NCI-H1105 (cell line): ENCODE measurements at places on chromosomes 7 and 10.

DNA sequence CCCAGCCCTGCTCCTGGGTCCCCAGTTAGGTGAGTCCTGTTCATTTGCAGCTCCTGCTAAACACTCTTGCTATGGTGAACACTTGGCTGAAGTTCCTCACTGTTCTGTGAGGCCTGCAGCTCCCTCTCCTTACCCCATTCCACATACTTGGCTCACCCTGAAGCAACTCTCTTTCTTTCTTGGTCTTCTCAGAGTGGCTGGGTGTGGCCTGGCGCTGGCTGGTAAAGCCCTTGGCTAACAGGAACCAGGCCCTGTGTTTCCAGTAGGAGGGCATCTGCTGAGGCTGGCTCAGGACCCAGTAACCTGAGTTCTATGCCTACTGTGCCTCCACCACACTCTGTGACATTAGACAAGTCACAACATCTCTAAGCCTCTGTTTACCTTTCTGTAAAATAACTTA lies 53.1 kb upstream of the COL13A1 start:
- DNase-seq = no peak

- no peak for DNase-seq
Measured at GRCh38 chr10:49047128-49047639, 68.1 kb downstream of the VSTM4 start.

DNA sequence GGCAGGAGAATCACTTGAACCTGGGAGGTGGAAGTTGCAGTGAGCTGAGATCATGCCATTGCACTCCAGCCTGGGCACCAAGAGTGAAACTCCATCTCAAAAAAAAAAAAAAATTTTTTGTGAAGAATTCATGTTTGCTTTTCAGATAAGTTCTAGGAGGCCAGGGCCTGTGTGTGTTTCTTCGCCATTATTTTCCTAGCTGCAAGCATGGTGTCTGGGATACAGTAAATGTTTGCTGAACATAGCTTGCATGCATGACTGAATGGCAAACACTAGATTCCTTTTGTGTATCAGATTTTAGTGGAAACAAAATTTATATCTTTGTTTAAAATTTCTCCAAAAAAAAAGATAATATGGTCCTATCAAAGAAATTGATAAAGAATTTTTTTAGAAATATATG lies 9.7 kb upstream of the MACC1 start:
- no peak for DNase-seq

DNA sequence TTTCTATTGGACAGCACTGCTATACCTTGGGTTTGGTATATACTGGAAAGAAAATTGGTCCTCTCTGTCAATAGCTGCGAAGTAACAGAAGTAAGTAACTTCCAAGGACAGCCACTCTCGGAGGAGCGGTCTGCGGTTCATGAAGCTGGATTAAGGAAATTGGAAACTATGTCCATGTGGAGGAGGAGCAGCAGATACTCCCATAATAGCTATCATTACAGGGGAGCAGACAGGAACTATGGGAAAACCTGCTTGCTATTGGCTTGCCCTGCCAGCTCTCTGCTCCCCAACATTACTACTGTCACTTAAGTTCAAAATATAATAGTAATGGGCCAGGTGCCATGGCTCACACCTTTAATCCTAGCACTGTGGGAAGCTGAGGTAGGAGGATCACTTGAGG lies 83.9 kb upstream of the TRIL start:
- no peak for DNase-seq

DNA sequence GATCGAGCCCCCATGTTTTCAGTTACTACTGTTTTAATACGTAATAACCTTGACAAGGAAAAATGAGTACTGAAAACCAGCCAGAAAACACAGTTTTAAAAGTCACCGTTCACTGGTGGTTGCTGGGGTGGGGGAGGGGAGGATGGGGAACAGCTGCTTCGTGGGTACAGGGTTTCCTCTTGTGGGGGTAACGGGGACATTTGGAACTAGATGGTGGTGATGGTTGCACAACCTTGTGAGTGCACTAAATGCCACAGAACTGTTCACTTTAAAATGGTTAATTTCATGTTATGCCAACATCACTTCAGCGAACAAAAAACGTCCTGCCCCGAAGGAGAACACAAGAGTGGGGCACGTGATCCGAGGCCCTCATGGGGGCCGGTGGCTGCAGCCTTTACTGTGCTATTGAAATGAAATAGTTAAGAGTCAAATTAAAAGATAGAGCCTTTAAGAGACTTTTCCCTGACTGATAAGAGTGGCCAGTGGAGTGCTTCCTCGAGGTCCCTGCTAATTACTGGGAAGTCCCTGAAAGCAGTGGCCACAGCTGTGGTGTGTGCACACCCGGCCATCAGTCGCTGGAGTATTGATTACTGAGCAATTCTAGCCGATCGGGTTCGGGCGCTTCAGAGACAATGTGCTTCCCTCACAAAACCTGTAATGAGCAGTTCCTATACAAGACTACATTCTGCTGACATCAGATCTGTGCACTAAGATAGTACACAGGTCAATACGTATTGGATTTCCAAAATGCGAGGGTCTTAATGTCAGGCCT lies 80.3 kb downstream of the EBF3 start:
- DNase-seq = no peak

- DNase-seq = no peak
Measured at GRCh38 chr10:98339799-98340198, 71.8 kb upstream of the LOXL4 start.

DNA sequence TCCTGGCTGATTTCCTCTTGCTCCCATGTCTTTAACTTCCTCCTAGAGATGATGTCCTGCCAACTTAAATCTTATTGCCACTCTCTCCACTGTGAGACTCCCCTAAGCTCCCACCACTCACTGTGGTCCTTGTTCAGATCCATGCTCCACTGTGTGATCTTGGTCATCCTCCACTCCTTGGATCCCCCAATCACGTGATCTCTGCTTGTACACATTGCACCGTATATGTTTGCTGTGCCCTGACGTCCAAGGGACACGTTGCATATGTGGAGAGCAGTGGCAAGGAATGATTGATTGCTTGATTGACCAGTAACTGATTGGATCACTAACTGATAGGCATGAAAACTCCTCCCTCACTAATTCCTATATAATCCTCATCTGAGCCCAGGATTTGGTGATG lies 395.1 kb downstream of the SDK1 start:
- no peak for DNase-seq

DNA sequence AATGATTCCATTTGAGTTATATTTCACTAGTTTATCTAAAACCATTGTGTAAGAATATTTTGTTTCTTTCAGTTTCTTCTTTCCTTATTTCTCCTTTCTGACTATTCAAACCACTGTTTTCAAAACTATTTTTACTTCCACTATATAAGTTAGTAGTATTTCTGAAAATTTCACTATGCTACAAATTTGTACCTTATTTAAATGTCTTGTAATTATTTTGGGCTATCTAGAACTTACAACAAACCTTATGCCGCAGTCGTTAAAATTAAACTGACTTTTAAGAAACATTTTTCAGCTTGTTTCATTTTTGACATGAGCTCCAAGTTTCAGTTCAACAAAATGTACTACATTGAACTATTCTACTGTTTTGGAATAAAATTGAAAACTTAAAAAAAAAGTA lies 1.8 kb downstream of the TFEC start:
- no peak for DNase-seq

- peak; percentile 60 for DNase-seq
Measured at GRCh38 chr7:154167807-154168206, 115.6 kb downstream of the DPP6 start.

GRCh38 chr7:103499976-103500375 lies 54.0 kb upstream of the SLC26A5 start:
- no peak for DNase-seq

DNA sequence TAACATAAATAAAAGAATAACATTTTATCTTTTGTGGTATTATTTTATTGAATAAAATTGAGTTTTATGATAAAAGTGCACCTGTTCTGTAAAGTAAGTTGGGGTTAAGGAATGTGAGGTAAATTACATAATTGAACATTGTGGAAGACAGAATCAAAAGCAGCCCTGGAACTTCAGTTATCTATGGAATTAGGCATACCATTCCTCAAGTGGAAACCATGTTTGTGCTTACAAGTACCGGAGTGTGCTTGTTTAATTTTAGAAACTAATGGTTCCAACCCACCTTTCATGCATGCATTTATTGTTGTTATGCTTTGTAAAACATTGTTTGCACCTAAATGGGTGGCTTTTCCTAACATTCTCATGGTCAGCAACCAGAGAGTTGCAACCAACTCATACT lies 28.0 kb downstream of the RBM17 start:
- DNase-seq = no peak

- DNase-seq = no peak
Measured at GRCh38 chr7:24057243-24057642, 226.7 kb upstream of the NPY start.

GRCh38 chr7:120799147-120799546 lies 58.8 kb downstream of the TSPAN12 start:
- no peak for DNase-seq

DNA sequence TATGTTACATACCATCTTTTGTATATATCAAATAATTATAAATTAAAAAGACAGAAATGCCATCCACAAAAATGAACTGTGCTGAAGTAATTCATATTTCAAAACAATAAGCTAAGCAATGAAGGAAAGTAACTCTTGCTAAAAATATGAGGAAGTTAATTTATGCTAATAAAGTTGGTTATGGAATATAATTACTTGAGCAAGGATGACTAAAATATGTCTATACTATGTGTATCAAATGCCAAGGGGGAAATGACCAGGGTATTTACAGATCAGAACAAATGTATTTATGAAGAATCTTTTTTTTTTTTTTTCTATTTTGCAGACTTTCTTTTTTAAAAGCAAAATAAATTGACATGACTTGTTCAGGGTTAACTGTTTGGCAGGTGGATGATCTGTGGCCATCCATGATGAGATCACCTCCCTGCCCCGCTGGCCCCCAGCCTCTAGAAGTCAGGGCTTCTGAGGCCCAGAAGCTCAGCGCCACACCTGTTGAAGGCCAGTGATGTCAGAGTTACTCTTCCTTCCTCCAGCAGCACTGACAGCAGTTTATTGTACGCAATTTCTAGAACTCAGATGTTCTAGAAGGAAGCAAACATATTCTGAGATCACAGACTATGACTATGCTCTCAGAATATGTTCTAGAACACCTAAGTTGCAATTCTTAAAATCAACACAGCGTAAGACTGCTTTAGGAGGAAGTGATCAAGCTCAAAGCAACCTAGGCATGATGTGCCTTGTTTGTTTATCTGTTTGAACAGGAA lies 196.1 kb upstream of the KLF14 start:
- DNase-seq = no peak

DNA sequence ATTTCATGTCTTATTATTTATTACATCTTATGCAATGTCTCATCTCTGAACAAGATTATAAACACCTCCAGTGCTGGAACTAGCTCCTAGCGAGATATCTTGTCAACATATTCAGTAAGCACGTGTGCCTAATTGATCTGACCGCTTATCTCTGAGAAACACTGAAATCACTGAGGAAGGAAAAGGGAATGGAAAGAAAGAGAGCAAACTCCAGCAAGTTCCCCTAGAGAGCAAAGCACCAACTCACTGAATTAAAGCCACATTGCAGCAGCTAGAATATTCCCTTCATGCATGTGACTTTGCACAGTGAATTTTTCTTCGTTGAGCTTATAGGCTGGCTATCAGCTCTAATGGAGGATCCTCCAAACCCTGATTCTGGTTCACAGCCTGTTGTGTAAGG lies 177.1 kb upstream of the FRMD4A start:
- DNase-seq = no peak

DNA sequence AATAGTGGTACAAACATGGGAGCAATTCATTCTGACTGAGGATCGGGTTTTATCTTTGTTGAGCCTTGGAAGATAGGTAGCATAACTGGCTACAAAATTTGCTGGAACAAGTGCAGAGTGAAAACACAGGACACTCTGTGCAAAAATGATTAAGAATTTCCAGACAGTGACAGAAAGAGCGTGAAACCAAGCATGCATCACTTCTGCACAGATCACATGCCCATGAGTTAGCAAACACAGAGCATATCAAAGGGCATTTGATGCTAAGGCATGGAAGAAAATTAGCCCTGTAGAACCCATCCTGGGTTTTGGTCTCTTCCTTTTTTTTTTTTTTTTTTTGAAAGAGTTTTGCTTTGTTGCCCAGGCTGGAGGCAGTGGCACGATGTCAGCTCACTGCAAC lies 28.3 kb downstream of the TECTB start:
- DNase-seq = no peak

GRCh38 chr10:129448086-129448485 lies 19.0 kb upstream of the MGMT start:
- no peak for DNase-seq

DNA sequence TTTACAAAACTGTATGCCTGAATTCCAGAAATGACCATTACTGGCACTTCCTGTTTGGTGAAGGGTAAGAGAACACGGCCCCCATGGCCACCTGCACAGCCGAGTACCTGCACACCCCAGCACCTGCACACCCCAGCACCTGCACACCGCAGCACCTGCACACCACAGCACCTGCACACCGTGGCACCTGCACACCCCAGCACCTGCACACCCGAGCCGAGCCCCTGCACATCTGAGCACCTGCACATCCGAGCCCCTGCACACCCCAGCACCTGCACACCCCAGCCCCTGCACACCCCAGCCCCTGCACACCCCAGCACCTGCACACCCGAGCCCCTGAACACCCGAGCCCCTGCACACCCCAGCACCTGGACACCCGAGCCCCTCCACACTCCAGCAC lies 243.5 kb downstream of the DNAJB6 start:
- DNase-seq = no peak

GRCh38 chr10:58585435-58585834 lies 72.8 kb downstream of the BICC1 start:
- DNase-seq = no peak

DNA sequence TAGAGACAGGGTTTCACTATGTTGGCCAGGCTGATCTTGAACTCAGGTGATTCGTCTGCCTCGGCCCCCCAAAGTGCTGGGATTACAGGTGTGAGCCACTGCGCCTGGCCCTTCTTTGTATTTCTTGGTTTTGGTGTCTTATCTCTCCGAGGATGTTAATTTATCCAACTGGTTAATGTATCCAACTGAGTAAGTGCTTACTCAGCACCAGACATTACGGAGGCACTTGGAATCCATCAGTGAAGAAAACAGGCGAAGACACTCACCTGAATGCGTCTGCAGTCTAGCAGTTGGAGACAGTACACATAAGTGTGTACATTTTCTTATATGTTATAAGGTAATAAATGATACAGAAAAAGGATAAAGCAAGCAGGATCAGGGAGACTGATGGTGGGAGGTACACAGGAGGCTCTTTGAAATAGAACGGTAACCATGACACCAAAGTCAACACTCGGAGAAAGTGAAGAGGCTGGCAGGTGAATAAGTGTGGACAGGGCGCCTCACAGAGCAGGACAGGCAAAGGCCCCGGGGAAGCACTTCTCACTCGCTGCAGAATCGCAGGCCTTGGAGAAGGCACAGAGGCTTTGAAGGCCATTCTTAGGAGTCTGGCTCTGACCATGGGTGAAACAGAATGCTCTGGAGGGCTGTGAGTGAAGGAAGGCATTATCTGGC lies 73.1 kb downstream of the LANCL2 start:
- DNase-seq = peak; percentile 80

GRCh38 chr10:30999070-30999712 lies 32.5 kb downstream of the ZNF438 start:
- DNase-seq = no peak

GRCh38 chr10:69234447-69234846 lies 14.3 kb downstream of the HKDC1 start:
- no peak for DNase-seq
